ENCODE measurements at places on chromosomes 2 and 18.

- DNase-seq, result no peak
These were observed 413.6 kb upstream of the MEIS1 start for GRCh38 chr2:66021296-66021695.

- no peak for DNase-seq
These were observed 39.5 kb downstream of the AOX1 start for GRCh38 chr2:200625282-200625681.

- DNase-seq, result no peak
These were observed 139.2 kb downstream of the UBR3 start for GRCh38 chr2:169966454-169966853.

GRCh38 chr18:59865241-59865986 lies 34.4 kb upstream of the PMAIP1 start:
- no peak for DNase-seq

GRCh38 chr2:180319586-180320405 lies 312.7 kb upstream of the CWC22 start:
- no peak for DNase-seq

GRCh38 chr2:106886916-106887758 lies 1.2 kb upstream of the ST6GAL2 start:
- peak; percentile 1 for DNase-seq

- no peak for DNase-seq
These were observed 8.8 kb downstream of the ODC1 start for GRCh38 chr2:10439185-10439879.

DNA sequence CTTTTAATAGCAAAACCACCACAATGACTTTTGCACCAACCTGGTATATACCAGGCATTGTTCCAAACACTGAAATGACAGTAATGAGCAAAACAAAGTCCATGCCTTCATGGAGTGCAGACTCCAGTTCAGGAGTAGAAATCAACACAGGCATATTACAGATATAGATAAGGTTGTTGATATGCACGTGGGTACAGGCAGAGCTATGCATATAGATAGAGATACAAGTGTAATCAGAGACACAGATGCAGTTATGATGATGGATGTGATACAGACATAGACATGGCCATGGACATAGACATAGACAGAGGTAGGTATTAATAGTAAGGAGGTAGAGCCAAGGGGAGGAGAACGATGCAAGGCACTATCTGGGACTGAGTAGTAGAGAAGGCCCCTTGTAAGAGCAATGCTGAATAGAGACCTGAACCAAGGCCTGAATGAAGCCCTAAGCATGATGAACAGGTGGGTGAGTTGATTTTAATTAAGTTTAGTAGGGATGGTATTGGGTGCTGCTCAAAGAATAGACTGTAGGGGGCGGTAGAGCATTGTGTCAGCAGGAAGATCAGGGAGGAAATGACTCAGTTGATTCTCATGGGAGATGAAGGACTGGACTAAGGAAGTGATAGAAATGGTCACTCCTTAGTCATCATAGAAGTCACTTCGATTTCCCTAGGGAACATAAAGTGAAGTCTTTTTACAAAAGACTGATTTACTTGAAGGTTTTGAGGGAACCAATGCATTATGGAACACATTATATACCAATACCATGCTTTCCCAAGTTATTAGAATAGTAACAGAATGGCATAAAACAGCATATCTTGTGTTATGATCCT lies 39.4 kb downstream of the CMPK2 start:
- peak; percentile 28 for DNase-seq

DNA sequence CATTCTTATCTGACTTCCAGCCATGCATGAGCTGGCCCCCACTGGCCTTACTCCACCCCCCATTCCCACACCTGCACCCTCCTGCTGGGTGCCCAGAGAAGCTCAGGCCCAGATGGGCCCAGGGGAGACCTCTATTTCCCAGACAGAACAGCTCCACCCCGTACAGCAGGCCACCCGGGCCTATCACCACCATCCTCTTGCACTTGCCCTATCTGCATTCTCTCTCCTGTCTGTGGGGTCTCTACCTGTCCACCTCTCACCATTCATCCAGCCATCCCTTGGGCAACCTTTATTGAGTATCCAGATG lies 25.3 kb upstream of the TNS1 start:
- DNase-seq, result peak; percentile 5

DNA sequence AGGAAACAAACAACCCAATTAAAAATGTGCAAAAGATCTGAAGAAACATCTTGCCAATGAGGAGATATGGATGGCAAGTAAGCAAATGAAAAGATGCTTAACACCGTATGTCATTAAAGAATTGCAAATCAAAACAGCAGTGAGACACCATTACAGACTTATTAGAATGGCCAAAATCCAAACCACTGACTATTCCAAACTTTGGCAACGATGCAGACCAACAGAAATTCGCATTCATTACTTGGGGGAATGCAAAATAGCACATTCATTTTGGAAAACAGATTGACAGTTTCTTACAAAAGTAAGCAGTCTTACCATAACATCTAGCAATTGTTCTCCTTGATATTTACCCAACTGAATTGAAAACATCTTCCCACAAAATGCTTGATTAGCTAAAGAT lies 1118.7 kb downstream of the SUCLG1 start:
- no peak for DNase-seq

- no peak for DNase-seq
These were observed 35.8 kb downstream of the PID1 start for GRCh38 chr2:229235131-229235914.

GRCh38 chr2:225735844-225736243 lies 336.3 kb downstream of the NYAP2 start:
- no peak for DNase-seq

DNA sequence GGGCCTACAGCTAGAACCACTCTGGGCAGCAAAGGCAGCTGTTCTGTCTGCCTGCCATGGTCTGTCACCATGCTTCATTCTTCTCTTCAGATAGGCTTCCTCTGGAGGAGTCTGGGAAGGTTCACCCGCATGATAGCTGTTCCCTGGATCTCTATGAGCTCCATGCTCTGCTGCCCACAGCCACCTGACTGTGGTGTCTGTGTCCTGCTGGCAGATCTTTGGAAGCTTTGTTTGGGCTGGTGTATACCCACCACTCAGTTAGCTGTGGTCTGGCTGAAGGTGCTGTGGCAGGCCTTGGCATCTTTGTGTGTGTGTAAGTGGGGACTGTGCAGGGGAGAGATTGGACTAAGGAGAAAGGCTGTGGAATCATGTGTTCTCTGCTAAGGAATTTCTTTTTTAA lies 23.4 kb downstream of the MYO1B start:
- DNase-seq, result no peak

DNA sequence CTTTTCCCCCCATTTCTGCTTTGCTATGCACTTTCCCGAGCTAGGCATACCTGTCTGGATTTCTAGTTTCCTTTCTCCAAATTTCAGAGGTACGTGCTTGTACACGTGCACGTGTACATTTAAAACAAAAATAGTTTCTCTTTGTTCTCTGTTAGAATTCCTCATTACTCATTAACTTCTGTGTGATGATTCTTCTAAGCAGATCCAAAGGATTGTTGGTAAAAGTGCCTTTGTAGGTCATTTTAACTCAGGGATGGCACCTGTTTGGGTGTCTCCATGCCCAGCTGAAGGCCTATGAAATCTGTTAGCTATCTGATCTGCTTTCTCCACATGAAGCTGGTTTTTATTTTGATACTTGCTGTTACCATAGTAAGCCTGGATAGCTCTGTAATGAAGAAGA lies 264.3 kb downstream of the LPIN1 start:
- no peak for DNase-seq

DNA sequence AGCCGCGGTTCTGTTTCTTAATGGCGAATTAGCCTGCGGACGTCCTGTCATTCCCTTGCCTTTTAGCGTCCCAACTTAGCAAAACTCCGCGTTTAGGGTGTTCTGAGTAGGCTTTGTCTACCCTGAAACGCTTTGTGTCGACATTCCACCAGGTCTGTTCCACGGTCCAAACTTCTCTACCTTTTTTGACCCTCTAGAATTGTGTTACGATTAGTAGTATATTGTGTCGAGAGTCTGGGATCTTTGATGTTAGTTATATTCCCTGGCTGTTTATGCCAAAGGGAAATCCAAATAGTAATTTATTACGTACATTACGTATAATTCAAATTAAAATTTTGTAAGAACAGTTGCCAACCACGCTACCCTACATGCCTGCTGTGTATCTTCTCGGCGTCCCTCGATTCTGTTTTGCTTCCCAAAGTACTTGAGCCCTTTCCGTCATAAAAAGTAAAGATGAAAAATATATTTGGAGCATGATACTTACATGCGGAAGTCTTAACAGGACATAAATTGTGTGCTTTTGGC lies 495 bp upstream of the TTC32 start:
- no peak for DNase-seq

DNA sequence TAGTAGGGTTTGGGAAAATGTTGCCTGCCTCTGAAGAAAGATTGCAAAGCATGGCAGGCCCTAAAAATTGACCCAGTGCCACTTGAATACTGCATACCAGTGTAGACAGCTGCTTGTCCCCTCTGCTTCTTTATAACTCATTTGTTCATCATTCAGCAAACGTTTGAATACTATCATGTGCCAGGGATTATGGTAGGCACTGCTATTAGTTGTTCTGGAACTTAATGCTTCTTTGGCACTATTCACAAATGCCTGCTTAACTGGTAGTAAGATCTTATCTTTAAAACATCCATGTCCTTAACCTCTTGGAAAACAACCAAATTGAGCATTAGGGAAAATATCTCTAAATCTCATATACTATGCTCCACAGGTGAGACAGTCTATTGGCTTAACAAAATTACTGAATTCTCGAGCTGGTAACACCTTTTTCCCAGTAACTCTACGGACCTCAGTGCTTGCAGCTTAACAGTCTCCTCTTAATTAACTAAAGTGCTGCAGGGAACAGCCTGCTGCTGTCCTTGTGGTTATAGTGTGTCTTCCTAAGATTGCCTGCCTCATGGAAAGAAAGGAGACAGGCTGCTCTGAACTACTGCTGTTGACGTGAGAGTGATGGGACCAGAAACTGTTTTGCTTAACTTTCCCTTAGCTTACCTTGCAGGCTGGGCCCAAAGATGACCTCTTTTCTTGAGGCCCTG lies 93.2 kb downstream of the MIB1 start:
- no peak for DNase-seq

- no peak for DNase-seq
These were observed 71.8 kb downstream of the ID2 start for GRCh38 chr2:8753609-8754008.

DNA sequence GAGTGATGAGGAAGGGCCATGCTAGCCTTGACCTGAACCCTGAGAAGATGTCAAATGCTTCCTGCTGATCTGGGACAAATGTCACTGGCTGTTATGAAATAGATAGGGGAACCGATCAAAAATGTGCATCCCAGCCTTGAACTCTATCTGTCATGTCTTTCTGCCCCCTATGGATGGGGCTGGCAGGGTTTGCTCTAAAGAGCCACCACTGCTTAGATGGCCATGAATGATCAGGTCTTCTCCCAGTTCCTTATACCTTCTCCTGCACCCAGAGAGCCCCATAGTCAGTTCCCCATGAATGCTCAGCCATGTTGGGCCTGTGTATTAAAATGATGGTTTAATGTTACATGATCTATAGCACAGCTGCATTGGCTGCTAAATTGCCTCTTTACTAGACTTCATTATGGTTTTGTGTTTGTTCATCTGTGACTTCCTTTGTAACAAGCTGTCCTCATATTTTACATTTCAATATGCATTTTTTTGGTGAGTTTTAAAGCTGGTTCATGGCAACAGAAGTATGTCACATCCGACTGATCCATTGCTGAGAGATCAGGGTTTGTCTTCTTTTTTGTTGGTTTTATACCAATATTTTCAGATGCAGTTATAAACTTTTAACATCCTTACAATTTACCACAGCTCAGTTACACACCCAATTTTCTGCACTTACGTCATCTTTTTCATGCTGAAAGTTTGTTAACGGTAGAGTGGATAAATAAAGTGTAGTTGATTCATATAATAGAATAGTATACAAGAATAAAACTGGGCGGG lies 56.3 kb upstream of the SMAD2 start:
- no peak for DNase-seq

- no peak for DNase-seq
These were observed 41.1 kb upstream of the PPP1CB start for GRCh38 chr2:28710545-28710944.

DNA sequence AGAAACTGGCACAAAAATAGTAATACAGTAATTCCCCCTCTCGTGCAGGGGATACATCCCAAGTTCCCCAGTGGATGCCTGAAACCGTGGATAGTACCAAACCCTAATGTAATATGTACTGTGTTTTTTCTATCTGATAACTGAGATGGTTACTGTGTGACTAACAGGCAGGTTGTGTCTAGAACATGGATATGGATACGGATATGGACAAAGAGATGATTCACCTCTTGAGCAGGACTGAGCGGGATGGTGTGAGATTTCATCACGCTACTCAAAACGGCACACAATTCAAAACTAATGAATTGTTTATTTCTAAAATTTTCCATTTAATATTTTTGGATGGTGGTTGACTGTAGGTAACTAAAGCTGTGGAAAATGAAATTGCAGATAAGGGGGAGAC lies 3.4 kb downstream of the MBD1 start:
- DNase-seq, result no peak

DNA sequence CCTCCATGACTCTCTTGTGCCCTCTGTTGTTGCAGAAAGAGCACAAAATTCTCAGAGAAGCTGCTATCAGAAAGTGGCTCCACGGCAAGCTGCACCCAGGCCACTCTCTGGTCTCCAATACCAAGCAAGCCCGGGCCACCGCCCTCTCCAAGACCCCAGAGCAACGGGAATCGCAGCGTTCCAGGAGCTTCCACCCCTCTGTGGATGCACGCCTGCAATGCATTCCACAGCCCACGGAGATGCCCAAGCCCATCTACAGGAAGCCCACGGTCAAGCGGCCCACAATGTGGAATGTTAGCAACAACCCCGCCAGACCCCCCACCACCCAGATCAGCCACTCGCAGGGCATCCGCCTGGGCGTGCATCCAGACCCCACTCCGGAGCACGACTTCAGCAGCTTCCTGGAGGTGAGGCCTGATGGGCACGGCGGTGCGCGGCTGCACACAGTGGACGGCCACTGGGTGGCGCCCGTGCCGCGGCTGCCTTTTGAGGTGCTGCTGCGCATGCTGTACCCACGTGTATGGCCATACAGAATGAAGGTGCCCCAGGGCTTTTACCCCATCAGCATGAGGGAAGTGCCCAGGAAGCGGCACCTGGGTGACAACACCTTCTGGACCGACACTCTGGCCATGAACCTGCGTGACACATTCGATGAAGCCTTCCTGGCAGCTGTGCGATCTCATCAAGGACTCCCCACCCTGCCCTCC lies 6.3 kb downstream of the ANKRD53 start:
- DNase-seq, result peak; percentile 90

- no peak for DNase-seq
These were observed 7.7 kb downstream of the OXER1 start for GRCh38 chr2:42756150-42756775.

DNA sequence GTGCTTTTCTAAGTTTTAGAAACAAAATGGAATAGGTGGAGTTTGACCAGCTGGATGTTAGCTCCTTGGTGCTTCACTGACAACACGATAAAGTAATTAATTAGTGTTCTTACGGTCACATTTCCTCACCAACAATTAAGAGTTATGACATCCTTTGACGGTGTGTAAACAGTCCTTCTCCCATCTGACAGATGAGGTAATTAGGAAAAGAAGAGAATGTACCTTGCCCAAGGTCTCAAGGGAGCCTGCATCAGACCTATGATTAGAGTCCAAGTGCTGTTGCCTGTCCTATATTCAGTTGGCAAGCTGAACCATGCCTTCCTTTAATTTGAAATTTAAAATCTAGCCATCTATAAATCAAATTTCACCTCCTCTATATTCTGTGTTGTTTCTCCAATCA lies 48.3 kb upstream of the STK17B start:
- no peak for DNase-seq
